Stimulated activated CD8-positive, alpha-beta memory T cell treated with anti-CD3 and anti-CD28 coated beads, Interleukin-2, amount 100 ng/mL, for 48 hours (primary cell): ENCODE measurements at places on chromosomes 5 and 9.
A peak's percentile ranks its signal among the peaks of the same experiment; 100 is the strongest.

GRCh38 chr9:136193891-136194279 is 11.0 kb downstream of the LHX3 start:
- DNase-seq, result no peak

DNA sequence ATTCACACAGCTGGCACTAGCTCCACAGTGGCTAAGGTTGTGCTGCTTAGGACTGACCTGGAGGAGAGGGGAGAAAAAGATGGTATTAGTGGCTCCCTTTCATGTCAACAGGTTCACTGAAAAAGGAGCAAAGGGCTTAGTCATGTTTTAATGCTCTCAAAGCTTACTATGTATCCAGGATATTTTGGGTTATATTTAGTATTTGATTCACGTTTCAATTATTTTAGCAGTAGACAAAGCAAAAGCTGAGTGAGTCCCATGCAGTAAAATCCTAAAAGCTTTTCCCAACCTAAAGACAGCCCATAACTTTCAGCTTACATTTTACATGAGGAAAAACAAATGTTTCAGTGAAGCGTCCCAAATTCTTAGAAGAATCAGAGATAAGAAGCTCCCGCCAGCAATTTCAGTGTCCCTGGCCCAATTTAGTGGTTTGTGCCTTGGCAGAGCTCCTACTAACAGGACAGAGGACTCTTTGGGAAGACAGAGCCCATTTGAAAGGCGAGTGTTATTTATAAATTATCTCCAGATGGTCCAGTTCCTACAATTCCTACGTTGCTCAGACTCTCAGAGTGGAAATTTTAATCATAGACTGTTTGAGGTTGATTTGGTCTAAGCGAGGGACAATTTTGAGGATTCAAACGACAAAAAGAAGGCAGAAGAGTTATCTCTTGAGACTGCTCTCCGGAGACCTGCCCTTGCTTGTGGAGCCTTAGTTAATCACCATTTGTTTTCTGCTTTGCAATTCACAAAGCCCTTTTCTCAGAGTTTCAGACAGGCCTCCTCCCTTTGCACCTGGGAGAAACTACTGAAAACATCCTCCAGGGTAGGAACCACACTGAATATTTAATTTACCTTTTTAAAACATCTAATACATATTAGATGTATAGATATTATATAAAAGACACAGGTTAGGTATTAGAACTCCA is 225.0 kb upstream of the ANKRD55 start:
- DNase-seq, result no peak

DNA sequence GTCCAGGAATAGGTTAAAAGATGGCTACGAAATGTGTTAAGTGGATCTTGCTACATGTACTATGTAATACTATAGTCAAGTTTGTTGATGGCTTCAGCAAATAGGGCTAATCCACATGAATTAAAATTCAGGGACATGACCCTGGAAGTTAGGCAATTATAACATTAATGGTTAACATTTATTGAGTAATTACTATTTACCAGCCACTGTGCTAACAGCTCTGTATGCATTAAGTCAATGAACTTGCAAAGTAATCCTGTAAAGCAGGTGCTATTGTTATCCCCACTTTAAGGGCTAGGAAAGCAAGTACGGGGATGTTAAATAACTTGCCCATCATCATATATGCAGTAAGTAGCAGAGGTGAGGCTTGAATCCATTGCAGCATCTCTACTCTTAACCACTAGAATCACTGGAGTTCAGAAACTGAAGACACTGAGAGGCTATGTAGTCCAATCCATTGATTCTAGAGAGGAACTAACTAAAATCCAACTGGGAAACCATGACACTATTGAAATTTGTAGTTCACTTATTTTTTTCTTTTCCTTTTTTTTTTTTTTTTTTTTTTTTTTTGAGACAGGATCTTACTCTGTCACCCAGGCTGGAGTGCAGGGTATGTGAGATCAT is 77.5 kb upstream of the SPINK5 start:
- DNase-seq, result no peak

DNA sequence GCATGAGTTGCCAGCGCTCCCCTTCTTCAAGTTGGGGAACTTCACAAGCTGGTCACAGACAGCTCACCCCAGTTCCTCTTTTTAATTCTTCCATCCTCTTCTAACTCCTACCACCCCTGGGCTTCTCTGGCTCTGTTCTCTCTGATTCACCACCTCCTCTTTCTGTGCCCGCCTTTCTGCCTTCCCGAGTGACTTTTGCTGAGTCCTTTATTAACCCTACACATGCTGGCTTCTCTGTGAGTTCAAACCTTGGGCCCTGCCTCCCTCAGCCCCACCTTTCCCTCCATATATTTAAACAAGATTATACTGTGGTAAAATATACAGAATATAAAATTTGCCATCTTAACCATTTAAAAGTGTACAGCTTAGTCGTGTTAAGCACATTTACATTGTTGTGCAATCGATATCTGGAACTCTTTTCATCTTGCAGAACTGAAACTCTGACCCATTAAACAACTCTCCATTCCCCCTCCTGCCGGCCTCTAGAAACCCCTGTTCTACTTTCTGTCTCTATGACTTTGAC is 32.0 kb downstream of the SLC46A2 start:
- no peak for DNase-seq

- no peak for DNase-seq
These were observed 66.0 kb upstream of the KLF9 start for GRCh38 chr9:70480405-70480980.

GRCh38 chr9:123138163-123138562 is 104.7 kb downstream of the GPR21 start:
- no peak for DNase-seq

DNA sequence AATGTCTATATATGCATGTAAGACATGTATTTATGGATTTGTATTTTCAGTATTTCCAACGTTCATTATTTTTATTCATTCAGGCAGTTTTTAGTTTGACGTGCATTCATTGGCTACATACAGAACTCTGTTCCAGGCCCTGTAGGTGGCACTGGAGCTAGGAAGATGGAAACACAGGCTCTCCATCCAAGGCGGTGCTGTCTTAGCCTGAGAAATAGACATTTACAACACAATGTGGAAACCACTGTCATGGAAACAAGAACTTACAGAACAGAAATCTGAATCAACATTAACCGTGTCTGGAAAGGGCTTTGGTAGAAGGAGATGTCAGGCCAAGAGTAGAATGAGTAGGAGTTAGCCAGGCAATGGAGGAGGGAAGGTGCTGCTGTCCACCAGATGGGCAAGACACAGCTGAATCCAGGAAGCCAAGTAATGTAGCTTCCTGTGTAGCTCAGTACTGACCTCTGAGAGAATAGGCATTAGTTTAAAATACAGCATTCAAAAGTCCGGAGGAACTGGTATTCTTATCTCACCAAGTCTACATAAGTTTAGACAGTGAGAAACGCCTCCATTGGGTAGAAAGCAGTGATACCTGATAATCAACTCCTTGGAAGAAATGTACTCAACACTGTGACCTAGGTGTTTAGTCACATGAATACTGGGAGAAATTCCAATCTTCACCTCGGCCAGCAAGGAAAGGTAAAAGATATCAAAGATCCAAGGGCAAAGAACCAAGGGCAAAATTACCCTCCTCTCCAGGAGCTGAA is 388.6 kb upstream of the CDH6 start:
- no peak for DNase-seq

- DNase-seq, result no peak
These were observed 5.1 kb upstream of the CCDC192 start for GRCh38 chr5:127697894-127698600.

- no peak for DNase-seq
These were observed 46.9 kb downstream of the MAP1B start for GRCh38 chr5:72154076-72154756.

- no peak for DNase-seq
These were observed 176.2 kb downstream of the GAPVD1 start for GRCh38 chr9:125437771-125438221.

GRCh38 chr9:133356391-133357091 is at the start of the genes SURF1 and SURF2:
Gene SURF1, minus strand, starts transcription at chr9:133356487. Its CDS starts 34 bp downstream, at chr9:133356453.
Gene SURF2, plus strand, starts transcription at chr9:133356550. Its CDS starts 43 bp downstream, at chr9:133356593.
- peak; percentile 92 for DNase-seq

GRCh38 chr5:109410389-109411148 is 795 bp upstream of the PJA2 start:
- no peak for DNase-seq

DNA sequence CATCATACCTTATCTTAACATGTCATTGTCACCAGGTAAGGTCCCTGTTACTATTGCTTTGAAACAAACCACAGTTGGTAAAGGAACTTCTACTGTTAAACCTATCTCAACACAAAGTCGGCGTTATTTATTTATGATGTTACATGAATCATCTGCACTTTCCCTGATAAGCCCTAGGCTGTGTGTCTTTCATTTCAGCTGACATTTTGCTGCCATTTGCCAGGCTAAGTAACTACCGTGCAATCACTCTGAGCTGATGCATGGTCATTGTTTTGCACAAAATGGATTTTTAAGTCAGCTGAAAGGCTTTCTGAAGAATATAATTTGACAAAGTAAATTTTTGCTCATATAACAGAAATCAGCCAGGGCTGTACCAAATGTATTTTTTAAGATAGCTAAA is 546.5 kb downstream of the ZNF608 start:
- DNase-seq, result no peak

DNA sequence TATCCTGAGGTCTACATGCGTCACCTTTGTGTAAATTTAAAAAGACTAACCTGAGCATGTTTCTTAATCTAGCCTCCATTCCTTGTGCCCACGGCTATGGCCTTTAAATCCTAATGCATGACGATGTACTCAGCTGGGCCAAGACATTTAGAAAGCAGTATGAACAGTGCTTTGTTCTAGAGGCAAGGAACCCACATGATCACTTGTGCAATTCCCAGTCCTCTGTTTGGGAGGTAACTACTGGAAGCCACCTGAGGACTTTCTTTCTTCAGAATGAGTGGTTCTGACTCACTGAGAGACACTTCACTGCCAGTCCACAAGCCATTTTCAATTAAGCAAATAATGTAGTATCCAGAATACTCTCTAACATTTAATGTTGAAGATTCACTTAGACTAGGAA is 181.3 kb downstream of the RAB3C start:
- no peak for DNase-seq
